ENCODE measurements at places on chromosomes 6 and 20.

DNA sequence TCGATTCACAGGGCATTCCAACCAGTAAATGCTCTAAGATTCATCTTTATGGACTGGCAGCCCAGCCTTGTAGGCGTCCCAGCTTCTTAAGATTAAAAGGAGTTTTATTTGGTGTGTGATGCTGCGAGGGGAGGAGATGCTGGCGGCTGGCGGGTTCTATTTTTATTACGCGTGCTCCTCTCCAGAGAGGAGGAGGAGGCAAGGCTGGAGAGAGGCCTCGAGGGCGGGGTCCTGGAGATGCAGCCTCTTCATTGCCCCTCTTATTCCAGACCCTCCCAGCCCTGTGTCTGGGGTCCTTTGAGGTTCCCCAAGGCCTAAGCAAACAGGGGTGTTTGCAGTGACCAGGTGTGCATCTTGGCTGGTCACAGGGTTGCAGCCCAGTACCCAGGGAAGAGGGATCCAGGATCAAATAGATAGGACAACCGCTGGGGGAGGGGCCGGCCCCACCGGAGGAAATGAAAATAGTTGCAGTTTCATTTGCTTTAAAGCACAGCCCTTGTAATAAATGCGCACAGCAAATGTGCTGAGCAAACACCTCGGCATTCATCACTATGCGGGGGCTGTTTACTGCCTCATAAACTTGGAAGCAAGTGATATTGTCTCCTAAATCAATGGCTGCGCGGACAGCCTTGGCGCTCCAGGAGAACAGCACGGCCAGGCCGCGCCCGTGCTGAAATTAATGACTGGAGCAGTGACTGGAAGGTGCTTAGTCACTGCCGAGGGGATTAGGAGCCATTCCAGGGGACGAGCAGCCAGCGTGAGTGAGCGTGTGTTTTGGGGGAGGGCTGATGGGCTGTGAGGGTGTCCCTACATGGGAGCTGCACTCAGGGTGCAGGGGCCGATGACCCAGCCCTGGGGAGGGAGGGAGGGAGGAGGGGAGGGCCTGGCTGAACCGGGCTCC is 83.0 kb downstream of the TMEM242 start:
- no peak for DNase-seq

GRCh38 chr6:170510631-170511030 is 42.5 kb downstream of the PSMB1 start:
- DNase-seq, result no peak

DNA sequence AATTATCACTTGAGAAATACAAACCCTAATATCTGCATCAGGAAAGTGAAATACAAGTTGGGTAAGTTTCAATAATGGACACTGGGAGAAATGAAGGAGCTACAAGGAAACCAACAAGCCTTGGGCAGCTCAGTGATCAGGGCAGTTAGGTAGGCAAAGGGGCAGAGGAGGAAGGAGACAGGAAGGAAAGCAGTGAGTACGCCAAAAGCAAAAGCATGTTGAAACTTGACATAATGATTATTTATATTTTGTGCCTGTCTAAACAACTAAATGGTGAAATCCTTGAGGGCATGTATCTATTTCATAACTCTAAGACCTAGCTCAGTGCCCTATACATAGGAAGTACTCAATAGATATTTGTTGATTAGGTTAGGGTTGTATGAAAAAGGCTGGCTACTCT is 23.3 kb downstream of the PXT1 start:
- no peak for DNase-seq

GRCh38 chr6:38907264-38907663 is 141.3 kb upstream of the GLP1R start:
- no peak for DNase-seq

GRCh38 chr6:166697113-166697512 is 70.1 kb upstream of the RPS6KA2 start:
- DNase-seq, result no peak
